ENCODE measurements at places on chromosomes 1 and 21. TPM values are rescaled to one million over a fixed set of nuclear protein-coding genes. Genes with fewer than 3 reads are reported as not detected.

- DNase-seq = no peak
Measured at GRCh38 chr21:21233051-21233450, 234.8 kb downstream of the NCAM2 start.

DNA sequence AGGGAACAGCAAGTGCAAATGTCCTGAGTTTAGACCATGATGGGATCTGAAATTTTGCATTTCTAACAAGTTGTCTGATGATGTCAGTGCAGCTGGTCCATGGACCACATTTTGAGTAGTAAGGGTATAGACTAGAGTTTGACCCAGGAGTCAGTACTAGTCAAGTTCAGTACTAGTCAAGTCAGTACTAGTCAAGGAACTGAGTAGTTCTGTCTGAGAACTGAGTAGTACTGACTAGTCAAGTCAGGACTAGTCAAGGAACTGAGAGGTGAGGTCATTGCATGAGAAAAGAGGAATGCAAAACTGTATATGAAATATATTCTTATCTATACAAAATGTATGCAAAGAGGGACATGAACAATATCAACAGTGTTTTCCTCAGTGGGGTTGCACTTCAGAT is 34.1 kb downstream of the TSEN15 start:
- DNase-seq = no peak

- DNase-seq = no peak
Measured at GRCh38 chr1:165988817-165989216, 161.4 kb downstream of the UCK2 start.

GRCh38 chr1:69711190-69711930 is 143.6 kb downstream of the LRRC7 start:
- no peak for DNase-seq

GRCh38 chr1:16013220-16013907 is 4.5 kb downstream of the HSPB7 start:
- no peak for DNase-seq

DNA sequence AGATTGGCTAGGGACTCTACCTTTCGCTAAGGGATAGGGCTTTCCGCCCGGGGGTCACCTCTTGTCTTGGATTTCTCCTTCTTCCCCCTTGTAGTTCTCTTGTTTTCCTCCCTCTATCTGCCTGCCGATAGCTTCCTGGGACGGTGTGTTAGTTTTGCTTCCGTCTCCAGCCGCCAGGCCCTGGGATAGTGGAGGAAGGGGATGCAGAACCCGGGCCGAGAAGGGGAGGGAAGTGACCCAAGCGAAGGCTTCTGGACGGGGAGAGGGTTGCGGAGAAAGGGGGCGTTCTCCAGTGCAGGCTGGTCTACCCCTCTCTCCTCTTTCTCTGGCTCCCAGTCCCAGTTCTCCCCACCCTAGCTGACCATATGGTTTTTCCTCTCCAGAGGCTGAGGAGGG is 871 bp downstream of the TUFT1 start:
- no peak for DNase-seq

Gene MAP1LC3C
- total RNA-seq = 9.8 TPM

Gene ZMYM1
- 9.5 TPM for total RNA-seq

DNA sequence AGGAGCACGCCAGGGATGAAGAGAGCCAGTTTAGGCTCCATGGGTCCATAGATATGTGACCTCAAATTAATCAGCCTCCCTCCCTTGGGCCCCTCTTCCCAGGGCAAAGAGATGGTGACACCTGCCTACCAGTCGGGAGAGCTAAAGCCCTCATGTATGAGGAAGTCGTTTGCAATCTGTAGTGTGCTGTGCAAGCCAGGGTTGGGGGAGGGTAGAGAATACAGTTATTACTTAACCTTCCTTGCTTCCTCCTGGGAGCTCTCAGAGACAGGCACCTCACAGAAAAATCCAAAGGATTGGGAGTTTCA is 4.0 kb downstream of the PGLYRP4 start:
- DNase-seq = no peak

DNA sequence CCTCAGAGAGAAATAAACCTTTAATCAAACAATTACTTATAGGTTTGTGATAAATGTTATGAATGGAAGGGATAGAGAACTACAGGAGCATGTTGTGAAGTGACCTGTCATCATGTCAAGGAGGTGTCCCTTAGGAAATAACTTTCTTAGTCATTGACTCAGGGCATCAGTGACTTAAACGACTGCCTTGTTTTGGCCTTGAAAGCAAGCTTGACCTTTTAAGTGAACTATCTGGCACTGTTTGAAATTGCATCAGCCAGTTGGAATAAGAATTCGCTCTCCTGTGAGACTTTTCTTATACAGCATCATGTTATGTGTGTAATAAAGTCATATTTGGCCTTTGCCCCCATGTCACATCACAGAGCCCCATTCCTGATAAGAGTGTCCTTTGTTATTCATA is 30.9 kb downstream of the LRRC8B start:
- no peak for DNase-seq

Gene INKA2
- total RNA-seq = 15.4 TPM

DNA sequence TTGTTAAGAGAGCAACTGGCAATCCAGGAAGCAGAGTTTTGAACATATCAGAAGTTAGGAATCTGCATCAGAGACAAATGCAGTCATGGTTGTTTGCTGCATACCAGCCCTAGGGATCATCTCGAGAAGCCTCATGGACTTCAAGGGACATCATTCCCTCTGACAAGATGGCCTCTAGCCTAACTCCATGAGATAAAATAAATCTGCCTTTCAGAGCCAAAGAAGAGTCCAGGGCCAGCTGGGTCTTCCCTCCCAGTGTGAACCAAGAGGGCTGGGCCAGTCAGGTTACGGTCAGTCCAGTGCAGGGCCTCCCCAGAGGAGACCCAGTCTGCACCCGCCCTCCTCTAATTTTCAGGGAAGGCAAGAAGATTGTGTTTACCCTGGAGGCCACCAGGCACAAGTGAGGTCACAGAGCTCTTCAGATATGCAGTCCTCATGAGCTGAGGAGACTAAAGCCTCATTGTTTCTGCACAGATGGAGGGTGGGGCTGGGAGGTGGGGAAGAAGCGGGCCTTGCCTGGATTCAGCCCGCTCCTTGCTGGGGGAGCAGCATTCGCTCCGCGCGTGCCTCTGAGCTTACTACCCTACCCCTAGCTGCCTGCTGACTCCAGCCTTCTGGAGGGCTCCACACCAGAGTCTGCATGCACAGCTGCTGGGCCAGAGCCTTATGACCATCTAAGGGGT is 52.8 kb downstream of the CAPN2 start:
- peak; percentile 79 for DNase-seq

DNA sequence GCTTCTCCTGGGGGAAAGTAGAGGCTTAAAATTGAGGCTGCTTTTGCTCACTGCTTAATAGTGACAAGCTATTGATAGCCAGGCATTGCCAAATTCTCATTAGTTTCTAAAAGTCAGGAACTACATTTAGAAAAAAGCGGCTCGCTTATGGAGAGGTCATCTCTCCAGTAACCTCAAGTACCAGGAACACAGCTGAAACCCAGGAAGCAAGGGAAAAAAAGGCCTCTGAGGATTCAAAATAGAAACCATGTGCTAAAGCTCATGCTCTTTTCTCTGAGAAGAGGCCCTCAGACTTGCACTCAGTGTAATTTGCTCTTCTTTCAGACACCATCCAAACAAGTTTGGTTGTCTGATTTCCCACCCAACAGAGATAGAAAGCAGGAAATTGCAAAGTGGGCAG is 261.4 kb upstream of the USP25 start:
- DNase-seq = no peak

Gene WDR64
- total RNA-seq = not detected

DNA sequence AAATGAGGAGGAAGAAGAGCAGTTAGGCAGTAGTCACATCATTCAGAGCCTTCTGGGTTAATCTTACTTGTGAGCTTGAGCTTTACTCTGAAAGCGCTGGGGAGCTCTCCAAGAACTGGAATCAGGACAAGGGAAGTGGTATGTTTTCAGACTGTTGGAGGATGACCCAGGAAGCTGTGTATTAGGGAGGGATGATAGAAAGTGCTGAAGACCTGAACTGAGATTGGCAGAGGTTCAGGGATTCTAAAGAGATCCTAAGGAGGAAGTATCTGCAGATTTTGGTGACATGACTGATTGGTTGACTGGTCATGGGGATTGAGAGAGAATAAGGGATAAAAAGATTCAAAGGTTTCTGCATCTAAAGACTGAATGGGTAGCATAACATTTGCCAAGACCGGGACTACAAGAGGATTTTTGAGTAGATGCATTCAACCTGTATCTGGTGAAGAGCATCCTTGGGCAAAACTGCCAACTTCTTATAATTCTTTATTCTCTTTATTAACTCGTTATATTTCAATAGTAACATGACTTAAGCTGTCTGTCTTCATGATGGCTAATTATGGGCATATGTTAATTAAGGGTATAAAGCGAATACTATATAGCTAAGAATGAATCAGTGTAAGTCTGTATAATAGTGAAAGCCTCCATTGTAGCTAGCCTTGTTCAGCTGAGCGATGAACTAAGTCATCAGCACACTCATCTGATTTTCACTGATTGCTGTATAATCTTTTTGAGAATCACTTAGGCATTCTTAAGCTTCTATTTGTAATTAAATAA is 41.8 kb downstream of the XCL1 start:
- DNase-seq = no peak

DNA sequence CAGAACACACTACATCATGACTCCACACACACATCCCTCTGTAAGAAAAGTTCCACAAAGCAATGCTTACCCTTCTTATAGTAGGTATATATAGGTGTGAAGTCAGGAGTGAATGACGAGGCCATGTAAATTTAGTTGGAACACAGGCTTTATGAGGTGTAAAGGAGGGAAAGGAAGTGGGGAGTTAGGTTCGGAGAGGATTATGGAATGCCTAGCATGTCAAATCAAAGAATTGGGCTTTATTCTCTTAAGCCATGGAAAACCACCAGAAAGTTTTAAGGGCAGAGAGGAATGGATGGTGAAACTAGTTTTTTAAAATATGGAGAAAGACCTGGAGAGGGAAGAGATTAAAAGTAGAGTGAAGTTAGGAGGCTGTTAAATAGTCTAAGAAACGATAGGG is 26.3 kb downstream of the TFAP2E start:
- no peak for DNase-seq

Gene FCRL1
- 0.32 TPM for total RNA-seq

Gene IL20
- not detected for total RNA-seq

Gene GJA5
- 25.7 TPM for total RNA-seq

Gene CLCA2
- total RNA-seq = 1.9 TPM

GRCh38 chr1:160548960-160549664 is 26.1 kb upstream of the SLAMF6 start:
- DNase-seq = no peak

Gene HES3
- not detected for total RNA-seq

Gene APOBEC4
- not detected for total RNA-seq

Gene MASP2
- total RNA-seq = not detected

Gene KRTAP7-1
- not detected for total RNA-seq

Gene OSCP1
- 7.0 TPM for total RNA-seq

GRCh38 chr1:58391056-58391455 is 155.5 kb downstream of the OMA1 start:
- DNase-seq = no peak

Gene SLC9C2
- total RNA-seq = 0.16 TPM

- no peak for DNase-seq
Measured at GRCh38 chr1:29123053-29123886, 433 bp downstream of the TMEM200B start.

- no peak for DNase-seq
Measured at GRCh38 chr1:225737161-225737560, 40.5 kb upstream of the SRP9 start.

Gene DIO1
- total RNA-seq = not detected

Gene LCK
- total RNA-seq = 1.8 TPM

DNA sequence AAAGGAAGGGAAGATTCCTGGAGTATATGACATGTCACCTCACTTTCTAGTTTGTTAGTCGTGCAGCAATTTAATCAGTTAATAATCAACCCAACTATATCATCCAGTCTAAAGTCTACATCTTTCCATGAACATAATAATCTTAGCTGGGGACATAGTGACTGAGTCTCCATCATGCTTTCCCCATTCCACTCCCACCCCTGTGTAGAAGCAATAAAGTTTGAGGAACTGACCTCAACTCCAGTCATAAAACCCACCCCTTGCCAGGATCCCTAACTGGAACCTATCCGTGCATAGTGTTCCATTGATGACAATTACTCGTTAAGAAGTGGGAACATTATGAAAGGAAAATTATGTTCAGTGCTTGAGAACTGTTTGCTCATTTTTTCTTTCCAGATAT is 48.9 kb upstream of the MROH9 start:
- no peak for DNase-seq

DNA sequence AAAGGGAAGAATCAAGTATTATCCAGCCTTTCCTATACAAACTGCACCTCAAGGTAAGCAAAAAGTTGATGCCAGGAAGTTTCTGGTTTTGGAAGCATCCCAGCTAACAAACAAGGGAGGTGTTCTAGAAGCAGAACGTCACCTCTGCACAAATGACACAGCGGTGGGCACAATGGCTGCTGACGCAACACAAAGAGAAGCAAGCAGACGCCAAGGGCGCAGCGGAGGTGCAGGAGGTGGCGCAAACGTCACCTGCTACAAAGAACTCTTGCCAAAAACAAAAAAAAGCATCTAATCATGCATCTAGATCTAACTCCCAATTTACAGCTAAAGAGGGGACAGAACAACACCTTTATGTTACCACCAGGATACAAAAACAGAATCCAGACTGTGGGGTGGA is 88.5 kb downstream of the NPHP4 start:
- DNase-seq = no peak

DNA sequence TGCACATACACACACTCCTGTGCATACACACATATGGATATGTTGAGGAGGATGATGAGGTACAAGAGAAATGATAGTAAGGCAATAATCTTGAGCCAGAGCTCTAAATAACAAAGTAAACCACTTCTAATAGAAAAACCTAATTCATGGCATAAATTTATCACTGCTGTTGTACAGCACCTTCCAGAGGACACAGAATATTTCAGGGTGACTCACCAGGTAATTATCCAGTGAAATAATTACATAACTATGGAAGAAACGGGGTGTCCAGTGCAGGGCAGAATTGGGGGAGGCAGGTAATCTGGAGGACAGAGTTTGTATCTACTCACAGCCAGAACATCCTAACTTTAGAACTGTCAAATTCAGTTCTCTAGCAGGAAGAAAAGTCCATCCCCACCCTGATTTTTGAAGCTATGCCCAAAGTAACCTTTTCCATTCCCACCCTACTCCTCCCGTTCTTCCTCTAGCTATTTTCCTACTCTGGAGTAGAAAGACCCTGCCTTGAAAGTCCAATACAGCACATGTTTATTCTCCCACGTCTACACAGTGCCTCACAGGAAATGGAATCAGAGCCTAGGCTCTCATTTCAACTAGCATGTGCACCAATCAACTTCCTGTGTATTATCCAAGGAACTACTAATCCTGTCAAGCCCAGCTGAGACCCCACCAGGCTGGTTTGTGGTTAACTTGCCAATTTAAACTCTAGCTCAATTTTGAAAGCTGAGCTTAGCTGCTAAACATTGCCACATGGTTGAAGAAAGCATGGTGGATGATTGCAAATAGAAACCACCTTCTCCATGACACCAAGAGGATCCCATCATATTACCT is 96.6 kb downstream of the PTPN14 start:
- DNase-seq = no peak

GRCh38 chr1:150791585-150791984 is 16.5 kb downstream of the CTSK start:
- DNase-seq = no peak

DNA sequence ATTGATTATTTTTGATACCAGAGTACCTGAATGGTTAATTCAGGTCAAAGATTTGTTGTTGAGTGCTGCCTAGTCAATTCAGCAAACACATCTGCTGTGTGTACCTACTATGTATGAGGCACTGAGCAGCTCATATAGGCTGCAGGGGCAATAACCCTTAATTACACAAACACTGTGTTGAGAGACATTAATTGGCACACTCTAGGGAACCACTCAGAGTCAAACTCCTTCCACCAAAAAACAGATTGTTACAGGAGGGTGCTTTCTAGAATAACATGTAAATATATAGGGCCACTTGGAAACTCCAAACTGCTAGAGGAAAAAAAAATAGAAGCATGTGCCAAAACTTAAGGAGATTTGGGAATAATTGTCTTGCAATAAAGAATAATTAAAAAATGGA is 31.3 kb downstream of the UBE2U start:
- no peak for DNase-seq

Data from mesenteric fat pad (tissue), 1 donor.